Esophagus squamous epithelium (tissue), 5 donors: ENCODE measurements at places on chromosomes 12 and 14.

DNA sequence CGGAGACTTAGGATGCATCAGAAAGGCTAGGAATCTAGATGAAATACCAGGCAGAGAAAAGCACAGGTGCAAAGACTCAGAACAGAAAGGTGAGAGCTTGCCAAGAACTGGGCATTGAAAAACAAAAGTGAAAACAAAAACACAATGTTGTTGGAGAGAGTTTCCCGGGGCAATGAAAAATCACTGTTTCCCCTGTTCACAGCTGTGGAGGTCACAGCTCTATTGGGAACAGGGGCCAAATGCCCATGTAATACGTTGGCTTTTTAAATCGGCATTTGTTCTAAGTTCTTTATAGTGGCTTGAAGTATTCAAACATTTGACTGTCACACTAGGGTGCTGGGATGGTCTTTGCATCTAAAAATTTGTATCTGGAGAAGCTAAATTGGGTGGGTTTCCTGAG is 108.3 kb downstream of the SLC15A4 start:
- DNase-seq: no peak

- no peak for DNase-seq
Measured at GRCh38 chr14:82359201-82359600, 825.5 kb upstream of the SEL1L start.

- DNase-seq: no peak
Measured at GRCh38 chr14:55333711-55334485, 62.7 kb downstream of the FBXO34 start.

- DNase-seq: no peak
Measured at GRCh38 chr12:43100231-43100630, 451.8 kb downstream of the ADAMTS20 start.
